ENCODE measurements at places on chromosomes 3 and 15. TPM values are rescaled to one million over a fixed set of nuclear protein-coding genes. Genes with fewer than 3 reads are reported as not detected.

Gene ZNF770
- total RNA-seq = 23.6 TPM

Gene POLG
- total RNA-seq = 58.3 TPM

- H3K36me3 ChIP-seq = no peaks in the 10 kb centered on the region
- DNase-seq = no peak
- H3K27ac ChIP-seq = no peak overlapping the region
- H3K4me3 ChIP-seq = no peak overlapping the region
- H3K27me3 ChIP-seq = no peaks in the 10 kb centered on the region
Measured at GRCh38 chr3:153373606-153374005, 211.6 kb downstream of the RAP2B start.

Gene PROS1
- 52.6 TPM for total RNA-seq

Gene ROBO2
- total RNA-seq = 12.0 TPM
